ENCODE measurements at places on chromosomes 3 and 15.

GRCh38 chr3:56864090-56864489, 62.3 kb upstream of the ARHGEF3 start:
- DNase-seq = no peak

DNA sequence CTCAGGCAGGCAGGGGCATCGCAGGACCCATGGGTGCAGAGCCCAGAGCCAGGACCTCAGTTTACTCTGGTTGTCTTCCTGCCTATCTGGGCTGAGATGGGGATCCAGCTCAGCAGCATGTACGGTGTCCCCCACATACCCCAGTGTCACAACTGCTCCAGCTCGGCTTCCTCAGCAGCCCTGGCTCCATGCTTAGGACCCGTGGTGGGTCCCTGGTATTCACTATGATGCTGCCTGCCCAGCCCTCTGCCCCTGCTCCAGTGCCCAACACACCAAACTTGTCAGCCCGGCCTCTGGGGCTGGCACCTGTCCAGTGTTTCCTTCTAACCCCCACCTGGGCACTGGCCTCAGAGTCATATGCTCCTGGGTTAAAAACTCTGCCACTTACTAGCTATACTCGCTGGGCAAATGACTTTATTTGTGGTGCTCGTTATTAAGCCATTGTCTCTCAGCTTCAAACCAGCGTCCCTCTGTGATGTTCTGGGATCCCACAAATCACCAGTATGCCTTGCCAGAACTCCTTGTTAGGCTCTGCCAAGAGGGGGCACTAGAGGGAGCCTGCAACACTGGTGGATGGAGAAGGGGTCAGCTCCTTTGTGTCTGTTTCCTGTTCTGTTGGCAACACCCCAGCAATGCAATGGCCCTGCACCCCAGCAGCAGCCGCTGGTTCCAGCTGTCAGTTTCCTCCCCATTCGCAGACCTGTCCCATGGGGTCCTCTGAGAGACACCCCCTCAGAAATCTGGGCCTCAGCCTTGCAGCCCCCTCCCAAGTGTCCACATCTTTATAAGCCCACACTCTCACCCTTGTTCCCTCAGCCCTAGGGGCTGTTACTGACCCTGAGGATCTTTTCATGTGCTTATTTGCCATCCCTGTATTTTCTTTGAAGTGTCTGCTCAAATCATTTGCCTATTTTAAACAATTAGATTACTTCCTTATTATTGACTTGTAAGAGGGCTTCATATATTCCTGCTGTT, 24.1 kb upstream of the MRPS22 start:
- no peak for DNase-seq

DNA sequence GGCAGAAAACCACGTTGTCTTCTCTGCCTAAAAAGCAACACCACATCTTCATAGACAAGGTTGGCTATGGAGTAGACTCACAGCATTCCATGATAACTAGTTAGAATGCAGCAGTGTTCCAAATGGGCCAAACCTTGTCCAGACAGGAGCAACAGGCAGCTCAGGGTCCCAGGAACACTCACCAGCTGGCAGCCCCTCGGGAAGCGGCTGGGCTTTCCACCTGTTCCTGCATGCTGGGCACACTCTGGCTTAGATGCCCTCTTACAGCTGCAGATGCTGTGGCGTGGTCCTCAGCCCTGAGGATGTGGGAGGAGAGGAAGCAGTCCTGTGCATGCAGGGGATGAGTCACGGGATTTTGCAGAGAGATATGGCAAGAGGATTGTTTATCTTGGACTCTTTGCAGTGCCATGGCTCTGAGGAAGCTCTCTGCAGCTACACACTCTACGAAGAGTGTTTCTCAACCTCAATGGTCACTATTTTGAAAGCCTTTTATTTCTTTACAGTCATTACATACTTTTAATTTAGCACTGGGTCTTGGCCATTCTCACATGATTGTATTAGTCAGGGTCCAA, 11.3 kb downstream of the NRROS start:
- DNase-seq = peak; percentile 98

DNA sequence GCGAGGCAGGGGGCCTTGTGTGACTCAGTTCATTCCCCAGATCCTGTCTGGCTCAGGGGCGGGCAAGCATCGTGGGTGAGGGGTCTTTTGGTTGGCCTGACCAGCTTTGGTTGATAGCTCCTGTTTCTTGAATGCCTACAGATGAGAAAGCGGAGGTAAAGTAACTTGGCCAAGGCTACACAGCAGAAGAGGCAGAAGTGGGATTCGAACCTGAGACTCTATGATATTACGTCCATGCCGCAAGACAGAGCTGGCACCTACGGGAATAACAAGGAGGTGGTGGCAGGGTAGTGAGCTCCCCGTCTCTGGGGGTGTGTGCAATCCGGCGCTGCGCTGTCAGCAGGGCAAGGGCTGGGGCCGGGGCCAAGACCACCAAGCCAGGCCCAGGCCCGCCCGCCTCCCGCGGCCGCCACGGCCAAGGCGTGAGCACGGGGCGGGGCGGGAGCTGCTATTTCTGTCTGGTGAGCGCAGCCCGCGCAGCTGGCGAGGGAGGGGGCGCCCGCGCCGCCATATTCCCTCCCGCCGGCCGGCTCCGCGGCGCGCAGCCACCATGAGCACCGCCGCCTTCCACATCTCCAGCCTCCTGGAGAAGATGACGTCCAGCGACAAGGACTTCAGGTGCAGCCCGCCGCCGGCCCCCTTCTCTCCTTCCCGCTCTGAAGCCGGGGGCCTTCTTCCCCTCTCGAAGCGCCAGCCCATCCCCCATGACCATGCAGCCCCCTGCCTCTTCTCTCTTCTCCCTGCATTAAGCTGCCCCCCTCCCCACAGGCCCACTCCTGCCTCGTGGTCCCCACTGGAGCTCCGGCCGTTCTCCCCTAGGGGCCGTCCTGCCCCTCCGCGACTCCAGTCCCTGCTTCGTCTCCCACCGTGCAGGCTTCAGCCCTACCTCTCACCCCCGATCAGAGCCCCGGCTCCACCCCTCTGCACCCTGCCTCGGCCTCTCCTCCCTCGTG, at the start of gene CAND2:
CAND2 (plus strand) TSS at position 510 of the 953 bp plus-strand sequence; CDS start at position 551, 41 bp downstream.
- DNase-seq = peak; percentile 78

All from AG20443 (cell line).